ENCODE measurements at places on chromosomes 1 and 21.

DNA sequence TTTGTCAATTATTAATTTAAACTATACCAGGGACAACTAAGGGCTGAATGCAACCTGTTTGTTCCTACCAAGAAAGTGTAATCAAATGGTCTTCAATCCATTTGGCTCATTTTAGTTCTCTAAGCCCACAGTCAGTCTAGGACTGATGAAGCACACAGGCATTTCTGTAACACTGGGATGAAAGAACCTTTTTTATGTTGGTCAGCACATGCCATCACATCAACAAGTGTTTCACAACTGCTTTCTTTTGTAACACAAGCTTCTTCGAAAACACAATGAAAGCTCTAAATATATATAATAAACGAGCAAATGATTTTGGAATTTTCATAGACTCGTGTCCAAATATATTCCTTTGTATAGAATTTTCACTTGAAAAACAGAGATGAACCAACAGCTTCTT lies 28.8 kb downstream of the HEATR1 start:
- no peak for DNase-seq

DNA sequence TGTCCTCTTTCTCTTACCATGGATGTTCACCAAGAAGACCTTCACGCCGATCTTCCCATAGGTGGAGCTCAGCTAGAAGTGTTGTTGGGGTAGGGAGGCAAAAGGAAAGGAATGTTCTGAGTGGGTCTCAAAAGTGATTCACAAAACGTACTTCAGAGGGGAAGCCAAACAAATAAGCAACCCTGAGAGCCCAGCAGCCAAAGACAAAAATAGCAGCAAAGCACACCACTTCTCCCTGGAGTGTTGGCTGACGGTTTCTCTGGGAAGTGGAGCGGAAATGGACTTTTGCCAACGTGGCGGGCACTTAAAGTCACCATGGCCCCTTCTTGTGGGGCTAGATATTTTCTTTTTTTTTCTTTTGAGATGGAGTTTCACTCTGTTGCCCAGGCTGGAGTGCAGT lies 23.1 kb downstream of the SLC26A9 start:
- no peak for DNase-seq

GRCh38 chr1:208212893-208213292 lies 31.3 kb downstream of the PLXNA2 start:
- DNase-seq: no peak

DNA sequence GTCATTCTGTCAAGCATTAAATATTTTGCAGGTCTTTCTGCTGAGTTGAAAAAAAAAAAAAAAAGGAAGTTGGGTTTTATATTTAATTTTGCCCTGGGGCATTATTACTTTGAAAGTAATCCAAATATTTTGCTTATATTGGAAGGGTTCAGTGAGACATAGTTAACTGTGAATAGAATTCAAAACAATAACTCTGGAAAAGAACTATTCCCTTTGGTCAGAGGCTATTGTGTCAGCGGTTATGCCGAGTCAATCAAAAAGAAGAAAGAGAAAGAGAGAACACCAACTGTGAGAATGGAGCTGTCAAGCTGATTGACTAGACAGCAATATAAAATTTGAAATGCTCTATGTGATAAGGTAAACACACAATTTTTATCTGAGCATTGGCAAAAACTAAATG lies 761.7 kb downstream of the ADGRL2 start:
- no peak for DNase-seq

DNA sequence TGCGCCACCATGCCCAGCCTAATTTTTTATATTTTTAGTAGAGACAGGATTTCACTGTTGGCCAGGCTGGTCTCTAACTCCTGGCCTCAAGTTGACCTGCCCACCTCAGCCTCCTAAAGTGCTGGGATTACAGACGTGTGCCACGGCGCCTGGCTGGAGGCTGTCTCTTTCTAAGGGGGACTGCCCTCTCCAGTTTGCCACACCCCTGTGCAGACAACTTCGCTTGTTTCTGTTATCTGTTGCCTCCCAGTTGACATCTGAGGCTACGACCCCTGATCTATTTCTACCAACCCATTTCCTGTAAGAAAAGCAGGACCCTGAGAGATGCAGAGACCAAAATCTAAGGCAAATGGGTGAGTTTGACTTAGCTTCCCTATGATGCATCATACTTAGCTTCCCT lies 24.0 kb upstream of the VASH2 start:
- DNase-seq: no peak

GRCh38 chr1:62407398-62408009 lies 29.3 kb upstream of the USP1 start:
- DNase-seq: no peak

- DNase-seq: peak; percentile 64
These were observed at the start of gene SOX13 for GRCh38 chr1:204072931-204073836. Gene SOX13 (plus strand): TSS chr1:204073115. CDS start chr1:204112916, 39,801 bp downstream.

Data from NCI-H1436 treated with DMSO at 0.1 percent for 48 hours (cell line).